NCI-H1092 treated with DMSO at 0.1 percent for 48 hours (cell line): ENCODE measurements at places on chromosomes 11 and 22.
A peak's percentile ranks its signal among the peaks of the same experiment; 100 is the strongest.

- no peak for DNase-seq
These were observed 728.8 kb downstream of the NELL1 start for GRCh38 chr11:21398195-21398594.

DNA sequence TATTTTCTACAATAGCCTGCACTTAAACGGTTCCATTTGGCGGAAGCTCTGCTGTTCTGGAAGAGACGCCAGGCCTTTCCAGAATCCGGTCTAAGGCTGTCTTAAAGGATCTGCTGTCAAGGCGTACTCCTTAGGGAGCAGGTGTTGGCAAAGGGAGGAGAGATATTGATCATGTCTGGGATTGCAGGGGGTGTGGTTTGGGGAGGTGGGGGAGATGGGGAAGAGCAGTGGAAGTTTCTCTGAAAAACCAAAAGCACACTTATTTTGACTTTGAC lies 22.5 kb upstream of the WNT11 start:
- no peak for DNase-seq

GRCh38 chr11:86117001-86117711 lies 48.3 kb upstream of the PICALM start:
- no peak for DNase-seq

DNA sequence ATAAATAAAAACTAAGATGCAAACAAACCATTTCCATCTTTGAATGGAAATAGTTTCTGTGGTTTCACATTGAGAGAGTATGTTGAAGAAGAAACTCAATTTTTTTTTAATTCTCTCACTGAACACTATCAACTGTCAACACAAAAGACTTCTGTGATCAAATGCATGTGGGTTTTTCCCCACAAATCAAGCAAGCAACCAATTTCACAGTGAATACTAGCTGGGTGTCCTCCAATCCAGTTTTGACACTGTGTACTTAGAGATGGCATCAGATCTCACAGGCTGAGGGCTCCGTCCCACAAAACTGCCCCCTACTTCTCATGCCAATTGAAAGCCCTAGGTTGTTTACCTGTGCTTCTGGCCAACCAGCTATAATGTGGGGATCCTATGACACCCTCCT lies 34.5 kb downstream of the CTSC start:
- DNase-seq = no peak

GRCh38 chr11:116052603-116053547 lies 548.7 kb upstream of the CADM1 start:
- peak; percentile 92 for DNase-seq

GRCh38 chr11:3193373-3194015 lies 25.1 kb downstream of the MRGPRG start:
- DNase-seq = no peak

GRCh38 chr11:67167091-67167490 lies 48.0 kb downstream of the KDM2A start:
- no peak for DNase-seq

DNA sequence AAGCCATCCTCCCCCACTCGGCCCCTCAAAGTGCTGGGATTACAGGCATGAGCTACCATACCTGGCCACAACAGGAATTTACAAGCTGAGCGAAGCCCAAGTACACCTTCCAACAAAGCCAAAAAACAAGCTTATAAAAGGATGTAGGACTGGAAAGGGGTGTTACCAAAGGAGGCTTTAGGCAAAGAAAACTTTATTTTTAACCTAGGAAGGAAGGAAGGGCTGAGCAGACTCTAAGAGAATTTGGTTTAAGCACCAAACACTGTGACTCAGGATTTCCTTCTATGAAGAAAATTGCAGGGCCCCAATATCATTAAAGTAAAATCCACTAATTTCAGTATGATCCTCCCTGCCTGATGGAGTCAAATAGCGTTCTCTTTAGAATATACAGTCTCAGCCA lies 12.1 kb downstream of the DENND5A start:
- no peak for DNase-seq

- DNase-seq = no peak
These were observed 4.5 kb downstream of the TMPRSS13 start for GRCh38 chr11:117924631-117925170.

DNA sequence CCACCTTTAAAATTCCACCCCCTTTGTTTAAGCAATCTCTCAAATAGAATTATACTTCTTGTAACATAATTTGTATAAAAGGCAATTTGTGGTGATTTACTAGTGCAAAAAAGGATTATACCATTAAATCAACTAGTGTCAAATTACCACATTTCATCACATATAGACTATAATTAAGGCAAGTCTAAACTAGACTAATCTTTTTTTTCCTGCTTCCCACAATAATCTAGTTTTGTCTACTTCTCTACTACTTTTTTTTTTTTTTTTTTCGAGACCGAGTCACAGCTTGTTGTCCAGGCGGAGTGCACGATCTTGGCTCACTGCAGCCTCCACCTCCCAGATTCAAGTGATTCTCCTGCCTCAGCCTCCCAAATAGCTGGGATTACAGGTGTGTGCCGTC lies 36.1 kb upstream of the FZD4 start:
- DNase-seq = no peak

GRCh38 chr22:47202819-47203553 lies 440.5 kb downstream of the TBC1D22A start:
- DNase-seq = no peak

GRCh38 chr11:13318498-13319295 lies 41.1 kb downstream of the BMAL1 start:
- no peak for DNase-seq
